ENCODE measurements at places on chromosomes 4 and X. TPM values are rescaled to one million over a fixed set of nuclear protein-coding genes. Genes with fewer than 3 reads are reported as not detected.

DNA sequence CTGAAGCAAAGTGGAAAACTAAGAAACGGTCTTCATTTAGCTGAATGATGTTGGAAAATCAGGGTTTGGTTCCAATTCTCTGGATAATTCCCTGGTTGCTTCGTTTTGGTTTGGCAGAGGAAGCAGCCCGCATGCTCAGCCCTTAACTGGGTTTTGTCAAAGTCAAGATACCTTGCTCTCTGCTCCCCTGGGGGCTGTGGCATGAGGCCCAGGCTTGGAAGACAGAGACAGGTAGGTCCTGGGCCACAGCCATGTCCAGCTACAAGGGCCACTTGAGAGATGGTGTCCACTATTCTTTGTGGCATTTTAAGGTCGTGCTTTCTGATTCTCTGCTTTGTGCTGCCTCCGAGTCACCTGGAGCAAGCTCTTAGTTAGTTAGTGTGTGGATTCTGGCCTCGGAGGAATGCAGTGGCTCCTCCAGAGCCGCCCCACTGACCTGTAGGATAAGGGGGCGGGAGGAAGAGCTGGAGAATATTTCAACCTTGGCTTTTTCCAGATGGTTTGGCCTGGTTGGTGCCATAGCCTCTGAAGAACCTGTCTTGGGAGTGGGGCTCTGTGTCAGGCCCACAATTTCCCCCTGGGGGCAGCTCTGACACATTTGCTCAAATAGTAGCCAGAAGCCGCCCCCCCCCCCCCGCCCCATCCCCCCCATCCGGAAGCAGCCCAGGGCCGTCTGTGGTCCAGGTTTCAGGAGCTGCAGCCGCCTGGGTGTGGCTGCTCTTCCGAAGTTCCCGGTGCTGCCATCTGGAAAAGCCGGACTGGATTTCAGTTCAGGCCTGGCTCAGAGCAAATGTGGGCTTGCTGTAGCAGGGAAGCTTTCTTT, 147.1 kb downstream of the NHS start:
- no peak for DNase-seq

DNA sequence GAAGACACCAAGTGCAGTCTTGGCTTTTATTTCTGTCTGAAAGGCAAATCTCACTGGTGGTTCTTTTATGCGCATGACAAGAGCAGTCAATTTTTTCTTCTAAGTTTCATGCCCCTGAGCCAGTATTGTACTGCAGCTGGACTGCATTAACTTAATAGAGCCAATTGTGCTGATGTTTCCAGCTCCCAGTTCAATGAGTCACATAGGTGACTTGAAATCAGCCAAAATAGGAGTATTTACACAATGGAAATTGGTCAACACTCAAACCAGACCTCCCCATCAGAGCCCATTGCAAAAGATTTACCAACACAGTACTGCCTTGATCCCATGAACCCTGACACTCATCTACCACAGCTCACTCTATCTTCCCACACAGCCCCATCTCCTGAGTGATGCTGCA, 100.3 kb upstream of the GUCY1A1 start:
- DNase-seq = no peak

Gene TEC
- 2.3 TPM for total RNA-seq

DNA sequence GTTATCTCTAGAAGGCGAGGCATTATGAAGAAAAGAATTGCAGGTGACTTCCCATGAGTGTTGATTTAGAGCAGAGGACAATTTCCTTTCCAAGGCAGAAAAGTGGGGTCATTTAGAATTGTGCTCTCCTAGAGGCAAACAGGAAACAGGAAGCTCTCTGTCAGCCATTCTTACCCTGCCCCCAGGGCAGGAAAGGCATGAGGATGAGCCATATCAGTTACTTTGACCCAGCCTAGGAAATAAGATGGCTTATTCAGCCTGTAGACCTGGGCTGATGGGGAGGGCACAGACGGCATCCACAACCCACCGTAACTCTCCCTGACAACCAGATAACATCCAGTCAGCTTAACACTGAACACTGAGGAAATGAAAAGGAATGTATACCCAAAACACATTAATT, 88.8 kb upstream of the KDR start:
- DNase-seq = no peak

Gene LINC00632
- total RNA-seq = 14.4 TPM

DNA sequence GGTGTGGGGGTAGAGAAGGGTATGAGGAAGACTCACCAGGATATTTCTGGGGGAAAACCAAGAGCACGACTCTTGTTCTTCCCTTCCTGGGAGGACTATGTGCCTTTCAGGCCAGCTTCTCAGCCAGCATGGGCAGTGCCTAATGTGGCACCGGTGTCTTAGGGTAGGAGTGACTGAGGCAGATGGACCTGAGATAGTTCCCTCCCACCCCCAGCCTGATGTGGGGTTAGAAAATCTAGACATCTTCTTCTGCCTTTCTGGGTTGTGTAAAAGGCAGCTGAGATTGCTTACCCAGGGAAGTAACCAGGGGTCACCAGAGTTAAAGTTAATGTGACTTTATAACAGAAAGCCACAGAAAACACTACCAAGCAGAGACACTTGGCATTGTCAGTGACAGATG, 127.3 kb downstream of the TMA16 start:
- no peak for DNase-seq

DNA sequence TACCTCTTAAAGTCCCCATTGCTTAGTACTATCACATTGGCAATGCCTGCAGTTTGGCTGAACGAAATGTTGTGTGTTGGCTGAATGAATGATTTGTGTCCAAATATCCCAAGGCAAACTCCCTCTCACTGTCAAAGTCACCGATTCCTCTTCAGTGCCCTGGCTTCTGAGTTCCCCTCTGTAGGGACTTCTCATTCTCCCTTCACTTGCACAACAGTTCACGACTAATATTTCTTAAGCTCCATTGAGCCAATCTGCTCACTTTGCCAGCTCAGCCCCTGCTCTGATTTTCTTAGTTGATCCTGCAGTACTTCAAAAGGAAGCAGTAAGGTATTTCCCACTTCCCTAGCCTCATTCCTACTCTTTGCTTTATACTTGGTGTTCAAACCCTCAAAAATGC, 21.9 kb upstream of the PACRGL start:
- no peak for DNase-seq

DNA sequence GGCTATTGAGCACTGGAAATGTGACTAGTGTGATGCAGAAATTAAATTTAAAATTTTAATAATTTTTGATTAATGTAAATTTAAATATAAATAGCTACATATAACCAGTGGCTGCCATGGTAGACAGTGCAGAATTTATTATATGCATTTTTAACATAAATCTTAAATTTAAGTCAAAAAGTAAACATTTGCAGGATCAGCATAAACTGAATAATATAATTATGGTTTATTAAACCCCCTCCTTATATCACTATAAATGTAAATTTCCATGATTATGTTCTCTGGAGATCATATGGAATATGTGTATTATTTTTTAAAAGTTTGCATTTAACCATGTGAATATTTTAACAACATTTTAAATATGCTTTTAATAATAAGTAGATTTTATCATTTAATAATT, 155.8 kb downstream of the TEX13C start:
- no peak for DNase-seq

Gene MMGT1
- 5.6 TPM for total RNA-seq

Gene JCHAIN
- total RNA-seq = 12.7 TPM

DNA sequence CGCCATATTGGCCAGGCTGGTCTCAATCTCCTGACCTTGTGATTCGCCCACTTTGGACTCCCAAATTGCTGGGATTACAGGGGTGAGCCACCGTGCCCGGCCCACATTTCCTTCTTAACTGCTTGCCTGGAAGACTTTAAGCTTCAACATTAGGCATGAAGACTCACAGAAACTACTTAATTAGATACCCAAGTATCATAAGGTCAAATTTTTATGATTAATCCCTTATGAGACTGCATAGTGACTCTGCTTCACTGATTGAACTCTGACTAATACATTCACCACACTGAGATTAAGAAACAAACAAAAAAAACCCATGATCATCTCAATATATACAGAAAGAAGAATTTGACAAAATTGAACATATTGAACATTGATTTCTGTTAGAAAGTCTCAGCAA, 87.4 kb upstream of the KCTD8 start:
- no peak for DNase-seq

GRCh38 chr4:139210486-139210885, 33.5 kb upstream of the ELF2 start:
- DNase-seq = peak; percentile 74

GRCh38 chrX:17078031-17078720, 131.7 kb downstream of the REPS2 start:
- DNase-seq = no peak

DNA sequence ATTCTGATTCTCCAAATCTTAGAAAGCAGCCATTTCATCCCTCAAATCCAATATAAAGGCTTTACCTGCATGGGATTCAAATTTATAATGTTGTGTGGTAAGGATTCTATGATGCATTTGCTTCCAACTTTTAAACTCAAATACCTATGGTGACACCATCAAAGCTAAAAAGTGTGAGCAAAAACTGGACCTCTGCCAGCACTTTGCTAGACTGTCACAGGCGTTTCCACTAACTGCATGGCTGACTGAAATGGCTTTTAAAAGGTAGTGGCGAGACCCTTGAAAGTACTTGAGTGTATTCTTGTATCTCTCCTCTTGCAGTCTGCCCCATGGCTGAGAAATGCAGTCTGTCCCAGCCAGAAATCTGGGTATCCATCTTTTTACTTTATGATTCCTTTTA, 169.4 kb downstream of the AMELX start:
- no peak for DNase-seq
